Kidney epithelial cell (primary cell): ENCODE measurements at places on chromosomes 3 and 15.

DNA sequence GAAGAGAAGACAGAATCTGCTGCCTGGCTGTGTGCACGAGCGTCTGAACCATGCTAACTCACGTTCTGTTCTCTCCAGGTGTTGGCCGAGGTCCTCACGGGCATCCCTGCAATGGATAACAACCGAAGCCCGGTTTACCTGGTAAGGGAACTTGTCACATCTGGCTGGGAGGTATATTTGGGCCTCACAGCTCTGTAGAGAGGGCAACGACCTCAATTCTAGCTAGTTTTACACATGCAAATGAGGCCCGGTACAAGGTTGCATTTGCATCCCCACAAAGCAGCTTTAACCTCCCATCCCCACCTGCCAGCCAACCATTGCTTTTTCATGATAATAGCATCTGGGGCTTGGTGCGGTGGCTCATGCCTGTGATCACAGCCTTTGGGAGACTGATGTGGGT is 22.0 kb upstream of the TATDN2 start:
- DNase-seq, result no peak

GRCh38 chr15:86413191-86413590 is 333.5 kb downstream of the AGBL1 start:
- no peak for DNase-seq

- no peak for DNase-seq
Observed at GRCh38 chr3:143578810-143579435, 269.3 kb downstream of the SLC9A9 start.

DNA sequence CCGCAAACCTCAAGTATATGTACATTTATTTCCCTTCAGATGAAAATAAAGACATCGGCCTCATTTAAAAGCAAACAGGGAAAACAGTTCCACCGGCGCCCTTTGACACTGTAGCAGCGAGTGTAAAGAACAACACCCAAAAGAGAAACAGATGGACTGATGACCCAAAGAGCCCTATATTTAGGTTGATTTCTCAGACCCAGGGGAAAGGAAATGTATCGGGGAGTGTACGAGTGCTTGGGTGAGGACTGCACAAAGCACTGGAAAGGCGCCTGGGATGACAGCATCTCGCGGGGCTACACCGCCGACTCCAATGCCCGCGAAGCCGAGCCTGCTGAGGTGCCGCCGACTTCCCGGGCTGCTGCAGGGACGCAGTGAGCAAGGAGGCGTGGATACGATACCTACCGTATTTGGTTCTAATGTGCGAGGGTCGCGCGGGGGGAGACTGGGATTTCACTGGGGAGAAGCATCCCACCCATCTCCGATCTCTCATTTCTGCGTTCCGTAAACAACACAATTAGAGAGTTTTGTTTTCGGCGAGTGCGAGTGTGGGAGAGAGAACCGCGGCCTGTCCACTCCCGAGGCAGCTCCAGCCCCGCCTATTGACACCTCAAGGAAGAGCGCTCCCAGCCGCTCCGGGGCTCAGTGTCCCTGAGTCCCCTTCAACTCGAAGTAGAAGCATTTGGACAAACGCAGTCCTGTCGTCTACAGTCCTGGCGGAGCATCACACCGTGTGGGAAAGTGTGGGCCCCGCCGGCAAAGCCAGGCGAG is 2.0 kb downstream of the MECOM start:
- no peak for DNase-seq

- no peak for DNase-seq
Observed at GRCh38 chr15:79673416-79674123, 223.2 kb downstream of the MTHFS start.

GRCh38 chr3:157447026-157447694 is 10.5 kb downstream of the PTX3 start:
- no peak for DNase-seq
